Osteocyte (in vitro differentiated cells): ENCODE measurements at places on chromosomes 7 and 10. TPM values are rescaled to one million over a fixed set of nuclear protein-coding genes. Genes with fewer than 3 reads are reported as not detected.

GRCh38 chr10:5564537-5565204 lies 39.9 kb downstream of the CALML3 start:
- no peak for DNase-seq

DNA sequence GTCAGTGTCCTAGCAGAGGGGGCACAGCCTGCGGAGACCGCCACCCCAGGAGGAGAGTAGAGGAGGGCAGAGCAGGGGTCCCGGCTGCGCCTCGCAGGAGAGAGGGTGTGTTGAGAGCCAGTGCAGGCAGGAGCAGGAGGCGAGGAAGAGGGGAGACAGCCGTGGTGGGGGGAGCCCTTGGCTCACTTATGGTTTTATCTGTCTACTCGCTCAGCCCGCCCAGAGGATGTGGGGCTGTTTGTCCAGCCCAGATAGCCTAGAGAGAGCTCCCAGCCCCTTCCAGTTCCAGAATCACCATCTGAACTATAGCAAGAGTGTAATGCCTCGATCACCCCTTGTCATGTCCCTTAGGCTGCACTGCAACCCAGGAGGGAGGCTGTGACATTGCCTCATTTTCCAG lies 26.6 kb downstream of the SLC29A3 start:
- no peak for DNase-seq

DNA sequence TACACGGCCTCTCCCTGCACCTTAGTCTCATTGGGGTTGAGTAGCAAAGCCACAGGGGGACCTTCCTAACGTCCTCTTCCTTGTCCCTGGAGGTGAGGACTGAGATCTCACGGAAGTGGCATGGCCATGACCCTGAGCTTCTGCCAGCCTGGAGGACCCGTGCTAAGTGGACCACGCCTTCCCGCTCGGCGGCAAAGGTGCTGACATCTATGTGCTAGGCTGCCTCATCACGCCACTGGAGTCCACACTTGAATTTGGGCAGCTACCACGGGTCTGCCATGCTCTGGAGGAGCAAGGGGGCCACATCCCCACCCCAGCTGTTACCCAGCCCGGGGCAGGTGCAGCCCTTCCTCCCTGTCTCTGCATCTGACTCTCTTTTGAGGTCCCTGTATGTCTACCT lies 15.3 kb downstream of the GHRHR start:
- DNase-seq, result no peak

The PVRIG gene
- total RNA-seq, result not detected in 2 replicates

DNA sequence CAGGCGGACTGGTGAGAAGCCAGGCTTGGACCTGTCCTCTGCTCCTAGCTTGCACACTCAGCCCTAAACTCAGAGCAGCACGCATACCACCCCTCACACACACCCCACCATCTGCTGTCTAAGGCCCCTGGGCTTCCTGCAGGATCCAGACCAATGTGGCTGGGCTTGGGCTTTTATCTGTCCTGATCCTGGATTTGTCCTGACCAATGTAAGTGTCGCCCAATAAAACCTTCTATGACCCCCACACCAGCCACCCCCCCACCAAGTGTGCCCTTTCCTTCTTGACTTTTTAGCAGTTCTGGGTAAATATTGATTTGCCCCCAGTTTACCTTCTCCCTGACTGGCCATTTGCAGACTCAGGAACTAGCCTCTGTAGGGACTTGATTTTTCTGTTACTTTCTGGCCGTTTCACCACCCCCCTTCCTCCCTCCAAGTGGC lies 1.7 kb upstream of the HOXA13 start:
- no peak for DNase-seq

- no peak for DNase-seq
Measured at GRCh38 chr10:15789793-15790525, 70.2 kb upstream of the ITGA8 start.

DNA sequence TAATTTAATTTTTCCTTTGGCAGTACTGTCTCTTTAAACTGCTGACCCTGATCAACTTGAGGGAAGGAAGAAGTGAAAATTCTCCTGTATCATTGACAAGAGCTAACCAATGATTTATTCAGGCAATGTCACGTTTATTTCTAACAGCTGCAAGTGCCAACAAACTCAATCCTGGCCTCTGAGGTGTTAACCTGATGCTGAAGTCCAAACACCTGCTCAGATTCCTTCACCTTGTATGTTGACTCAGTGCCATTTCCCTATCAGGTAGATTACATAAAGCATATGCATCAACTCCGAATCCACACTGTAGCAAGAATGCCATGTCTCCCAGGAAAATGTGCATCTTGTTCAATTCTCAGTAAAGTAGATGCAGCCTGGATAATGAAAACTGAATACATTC lies 820.0 kb downstream of the XPNPEP1 start:
- no peak for DNase-seq

DNA sequence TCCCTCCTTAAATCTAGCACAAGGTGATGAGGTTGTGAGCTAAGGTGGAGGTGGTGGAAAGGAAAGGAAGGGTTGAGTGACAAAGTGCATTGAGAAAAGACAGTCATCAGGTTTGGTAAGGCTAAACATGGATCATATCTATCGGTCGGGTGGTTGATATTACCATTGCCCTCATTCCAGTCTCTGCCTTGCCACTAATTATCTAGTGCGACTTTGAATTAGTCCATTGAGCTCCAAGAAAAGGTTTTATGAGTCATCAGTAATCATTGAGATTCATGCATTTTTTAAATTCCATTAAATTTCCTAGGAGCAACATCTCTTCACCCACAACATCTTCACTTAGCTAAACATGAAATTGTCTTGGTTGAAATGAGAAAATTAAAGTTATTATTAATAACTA lies 68.9 kb upstream of the FRMD4A start:
- no peak for DNase-seq

DNA sequence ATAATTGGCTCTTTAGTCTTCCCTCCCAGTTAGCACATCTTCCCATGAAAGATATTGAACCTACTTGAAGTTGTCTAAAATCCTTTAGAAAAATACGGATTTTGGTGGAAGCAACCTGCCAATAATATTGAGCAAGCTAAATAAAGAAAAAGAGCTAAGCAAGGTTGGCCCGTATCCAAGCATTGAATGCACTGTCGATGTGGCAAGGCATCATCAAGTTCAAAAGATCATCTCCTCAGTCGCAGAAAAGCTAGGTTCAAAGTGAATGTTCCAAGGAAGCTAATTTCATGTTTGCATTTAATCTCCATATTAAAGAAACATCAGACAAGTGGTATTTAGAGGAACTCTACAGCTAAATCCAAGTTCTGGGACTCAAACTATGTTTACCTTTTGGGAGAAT lies 206.0 kb downstream of the MTERF1 start:
- DNase-seq, result no peak

The SLC13A4 gene
- total RNA-seq, result 0.81 and 0.84 TPM in 2 replicates

DNA sequence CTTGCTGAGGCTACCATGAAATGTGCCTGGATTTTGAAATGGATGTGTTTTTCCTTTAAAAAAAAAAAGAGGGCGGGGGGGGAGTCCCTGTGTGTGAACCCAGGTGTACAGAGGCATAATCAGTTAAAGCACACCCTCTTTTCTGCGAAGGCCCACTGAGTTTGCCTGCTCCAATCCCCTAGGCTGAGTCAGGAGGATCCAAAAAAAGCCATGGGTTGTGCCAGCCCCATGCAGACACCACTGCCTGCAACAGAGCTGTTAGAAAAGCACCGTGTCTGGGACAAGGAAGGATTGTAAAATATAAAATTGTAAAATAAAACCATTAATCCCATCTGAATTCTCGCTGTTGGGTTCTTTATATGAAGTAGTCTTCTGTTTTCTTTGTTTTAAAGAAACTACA lies 217.9 kb downstream of the ADAM12 start:
- DNase-seq, result no peak

- no peak for DNase-seq
Measured at GRCh38 chr10:17872191-17873091, 63.3 kb downstream of the MRC1 start.

GRCh38 chr7:75565132-75565837 lies 73.2 kb downstream of the SPDYE5 start:
- DNase-seq, result peak; percentile 88

The LIPK gene
- not detected in 2 replicates for total RNA-seq

- no peak for DNase-seq
Measured at GRCh38 chr10:89478085-89478738, 57.2 kb downstream of the SLC16A12 start.

DNA sequence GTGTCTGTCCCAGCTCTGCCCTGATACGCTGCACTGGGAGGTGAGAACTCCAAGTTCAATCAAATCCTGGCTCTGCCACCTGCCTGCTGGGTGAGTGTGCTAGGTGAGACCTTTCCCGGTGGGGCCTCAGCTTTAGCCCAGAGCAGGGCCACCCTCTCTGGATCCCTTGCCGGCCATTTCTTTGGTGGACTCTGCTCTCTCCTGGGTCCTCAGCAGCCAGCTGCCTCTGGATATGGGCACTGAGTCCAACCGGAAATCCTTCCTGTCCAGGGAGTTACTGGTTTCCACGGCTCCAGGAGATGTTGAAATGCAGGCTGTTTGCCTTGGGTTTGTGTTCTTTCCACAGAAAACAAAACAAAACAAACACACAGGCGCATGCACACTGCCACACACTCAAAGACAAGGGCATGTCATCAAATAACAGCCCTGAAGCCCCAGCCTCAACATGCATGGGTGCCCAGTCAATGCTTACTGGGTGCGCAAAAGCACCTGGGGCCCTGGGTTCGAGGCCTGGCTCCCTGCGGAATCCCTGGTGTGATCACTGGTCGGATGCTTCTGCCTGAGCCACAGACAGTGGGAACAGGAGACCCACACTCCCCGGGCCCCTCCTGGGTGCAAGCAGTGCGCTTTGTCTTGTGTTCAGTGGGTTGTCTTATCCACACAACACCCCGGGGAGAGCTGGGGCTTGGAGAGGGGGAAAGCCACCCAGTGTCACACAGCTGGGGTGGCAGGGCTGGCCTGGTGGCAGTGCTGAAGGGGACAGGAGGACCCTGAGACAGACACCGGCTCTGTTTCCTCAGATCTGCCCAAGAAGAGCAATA lies 33.1 kb downstream of the PPIF start:
- DNase-seq, result peak; percentile 82

The OR6B1 gene
- not detected in 2 replicates for total RNA-seq

DNA sequence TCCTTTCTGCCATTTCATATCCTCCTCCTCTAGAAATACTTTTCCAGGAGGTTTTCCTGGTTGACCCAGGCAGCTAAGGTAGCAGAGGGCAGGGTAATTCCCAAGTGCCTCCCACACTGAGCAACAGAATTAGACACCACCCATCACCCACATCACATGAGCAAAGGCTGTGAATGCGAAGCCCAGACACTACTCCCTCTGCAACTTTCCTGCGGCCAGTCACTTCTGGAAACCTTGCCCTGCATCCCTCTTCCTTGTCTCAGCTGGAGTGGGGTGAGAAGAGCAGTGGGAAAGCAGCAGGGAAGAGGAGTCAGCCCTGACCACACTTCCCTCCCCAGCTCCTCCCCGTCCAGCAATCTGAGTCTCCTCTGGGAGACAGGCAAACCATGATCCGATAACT lies 15.2 kb downstream of the TMEM176B start:
- no peak for DNase-seq

GRCh38 chr10:67666416-67667034 lies 29.5 kb downstream of the CTNNA3 start:
- DNase-seq, result no peak

The CCDC172 gene
- total RNA-seq, result not detected in 2 replicates

DNA sequence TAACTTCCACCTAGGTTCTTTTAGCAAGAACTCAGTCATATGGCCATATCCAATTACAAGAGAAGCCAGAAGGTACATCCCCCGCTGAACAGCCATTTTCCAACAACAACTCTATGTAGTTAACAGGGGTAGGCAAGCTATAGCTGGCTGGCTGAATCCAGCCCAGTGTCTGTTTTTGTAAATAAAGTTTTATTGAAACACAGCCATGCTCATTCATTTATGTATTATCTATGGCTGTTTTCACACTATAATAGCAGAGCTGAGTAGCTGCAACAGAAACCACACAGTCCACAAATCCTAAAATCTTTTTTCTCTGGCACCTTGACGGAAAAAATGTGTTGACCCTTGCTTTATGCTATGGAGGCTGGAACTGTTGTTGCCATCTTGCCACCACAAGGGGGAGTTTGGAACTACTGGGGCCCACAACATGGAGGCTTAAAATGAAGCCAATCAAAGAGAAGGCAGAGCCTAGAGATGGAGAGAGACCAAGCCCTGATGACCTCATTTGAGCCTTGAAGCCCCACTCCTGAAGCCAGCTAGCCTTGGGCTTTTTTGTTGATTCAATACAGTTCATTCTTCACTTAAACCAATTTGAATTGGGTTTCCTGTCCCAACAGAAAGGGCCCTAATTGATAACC lies 33.3 kb upstream of the XPNPEP1 start:
- no peak for DNase-seq

DNA sequence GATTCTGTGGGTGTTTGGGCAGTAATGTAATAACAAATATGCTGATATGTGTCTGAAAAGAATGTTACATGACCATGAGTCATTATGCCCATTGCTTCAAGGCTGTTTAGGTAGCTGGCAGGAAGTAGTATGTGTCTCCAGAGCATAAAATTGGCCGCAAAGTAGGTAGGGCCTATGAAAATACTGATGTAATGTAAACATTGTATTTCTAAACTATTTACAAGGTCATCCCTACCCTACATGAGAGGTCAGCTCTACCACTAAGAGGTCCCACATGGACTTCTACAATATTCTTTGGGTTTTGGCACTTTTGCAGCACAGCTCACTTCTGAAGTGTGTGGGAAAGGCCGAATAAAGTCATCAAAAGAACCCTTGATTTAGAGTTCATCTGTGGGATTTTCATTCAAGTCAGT lies 301.9 kb downstream of the AHR start:
- no peak for DNase-seq

The EPO gene
- not detected in 2 replicates for total RNA-seq

The NEUROG3 gene
- not detected in 2 replicates for total RNA-seq

- DNase-seq, result no peak
Measured at GRCh38 chr7:159192013-159192412, 47.3 kb upstream of the VIPR2 start.

The GSTO2 gene
- total RNA-seq, result 0.31 and 0.54 TPM in 2 replicates

DNA sequence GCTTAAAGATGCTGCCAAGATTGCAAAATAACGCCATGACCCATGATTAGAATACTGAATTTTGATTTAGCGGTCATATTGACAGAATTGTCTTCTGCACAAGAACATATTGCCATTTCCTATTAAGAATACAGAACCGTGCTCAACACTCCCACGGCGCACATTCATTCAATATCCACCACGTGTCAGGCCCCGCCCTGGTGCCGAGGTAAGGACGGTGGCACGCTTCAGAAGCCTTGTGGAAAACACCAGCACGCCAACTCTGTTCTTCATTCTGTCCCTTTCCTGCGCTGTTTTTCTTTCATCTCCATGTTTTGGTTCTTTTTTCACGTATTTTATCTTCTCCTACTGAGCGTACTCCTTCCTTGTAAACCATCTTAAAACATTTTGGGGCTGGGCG lies 189.3 kb downstream of the ZMYND11 start:
- no peak for DNase-seq
